NCI-H1694 (cell line): ENCODE measurements at places on chromosomes 3 and 15.

DNA sequence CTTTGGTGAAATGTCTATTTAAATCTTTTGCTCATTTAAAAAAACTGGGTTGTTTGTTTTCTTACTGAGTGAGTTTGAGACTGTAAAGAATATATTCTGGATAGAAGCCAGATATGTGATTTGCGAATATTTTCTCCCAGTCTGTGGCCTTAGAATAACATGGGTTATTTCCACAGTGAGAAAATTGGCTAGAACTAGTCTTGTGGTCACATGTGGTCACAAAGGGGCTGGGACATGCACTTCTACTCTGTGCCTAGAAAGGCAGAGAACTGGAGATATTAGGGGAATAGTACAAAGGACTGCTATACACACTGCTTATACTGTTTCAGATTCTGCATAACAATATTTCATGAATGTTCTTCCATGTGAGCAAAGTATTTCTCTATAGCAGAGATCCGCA lies 79.9 kb upstream of the RGMA start:
- DNase-seq, result no peak

DNA sequence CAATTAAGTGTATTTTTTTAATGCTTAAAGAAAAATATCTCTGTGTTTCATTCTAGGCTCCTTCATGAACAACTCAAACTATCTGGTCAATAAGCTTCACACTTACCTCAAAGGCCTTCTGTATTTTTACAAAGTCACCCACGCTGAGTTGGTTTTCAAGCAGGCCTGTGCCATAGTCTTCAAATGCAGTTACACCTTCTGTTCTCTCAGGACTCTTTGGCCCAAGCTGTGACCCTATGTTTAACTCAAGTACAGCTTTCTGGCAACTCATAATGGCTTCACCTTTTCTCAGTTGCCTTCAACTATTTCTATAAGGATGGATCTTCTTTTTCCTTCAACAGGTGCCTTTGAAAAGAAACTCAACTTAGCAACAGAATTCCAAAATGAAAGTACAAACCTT lies 587 bp downstream of the WDR49 start:
- no peak for DNase-seq

- no peak for DNase-seq
Measured at GRCh38 chr3:126208182-126208581, 27.8 kb upstream of the ALDH1L1 start.

DNA sequence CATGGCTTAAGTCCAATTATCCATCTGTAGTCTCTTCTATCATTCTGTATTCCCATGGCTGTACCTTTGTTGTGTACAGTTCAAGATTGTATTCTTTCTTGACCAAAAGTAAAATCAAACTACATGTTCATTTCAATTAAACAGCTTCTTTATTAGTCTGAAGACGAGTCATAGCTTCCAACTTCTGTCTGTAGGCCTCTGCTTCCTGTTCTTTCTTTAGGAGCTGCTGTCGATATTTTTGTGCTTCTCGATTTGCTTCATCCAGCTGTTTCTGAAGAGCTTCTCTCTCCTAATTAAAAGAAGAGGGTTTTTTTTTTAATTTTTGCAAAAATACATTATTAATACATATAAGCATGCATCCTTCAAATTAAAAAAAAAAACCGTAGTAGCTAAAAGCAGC lies 13.0 kb upstream of the HDC start:
- no peak for DNase-seq

DNA sequence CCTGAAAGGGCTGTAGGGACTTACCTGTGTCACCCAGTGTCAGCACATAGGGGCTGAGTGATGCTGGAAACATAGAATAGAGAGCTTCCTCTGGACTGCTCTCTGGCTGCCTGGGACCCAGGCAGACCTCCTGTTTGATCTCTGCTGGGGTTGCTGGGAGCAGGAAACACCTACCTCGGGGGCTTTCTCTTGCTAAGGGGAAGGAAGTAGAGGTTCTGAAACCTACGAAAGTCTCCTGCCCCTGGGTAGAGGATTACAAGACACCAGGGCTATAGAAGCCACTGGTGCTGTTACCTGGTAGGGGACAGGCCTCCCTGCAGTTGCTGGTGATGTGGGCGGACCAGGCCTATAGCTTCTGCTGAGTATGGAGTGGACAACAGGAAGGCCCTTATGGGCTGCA lies 81.7 kb downstream of the DHX30 start:
- DNase-seq, result no peak

- DNase-seq, result no peak
Measured at GRCh38 chr3:33910031-33910430, 111.6 kb downstream of the PDCD6IP start.

DNA sequence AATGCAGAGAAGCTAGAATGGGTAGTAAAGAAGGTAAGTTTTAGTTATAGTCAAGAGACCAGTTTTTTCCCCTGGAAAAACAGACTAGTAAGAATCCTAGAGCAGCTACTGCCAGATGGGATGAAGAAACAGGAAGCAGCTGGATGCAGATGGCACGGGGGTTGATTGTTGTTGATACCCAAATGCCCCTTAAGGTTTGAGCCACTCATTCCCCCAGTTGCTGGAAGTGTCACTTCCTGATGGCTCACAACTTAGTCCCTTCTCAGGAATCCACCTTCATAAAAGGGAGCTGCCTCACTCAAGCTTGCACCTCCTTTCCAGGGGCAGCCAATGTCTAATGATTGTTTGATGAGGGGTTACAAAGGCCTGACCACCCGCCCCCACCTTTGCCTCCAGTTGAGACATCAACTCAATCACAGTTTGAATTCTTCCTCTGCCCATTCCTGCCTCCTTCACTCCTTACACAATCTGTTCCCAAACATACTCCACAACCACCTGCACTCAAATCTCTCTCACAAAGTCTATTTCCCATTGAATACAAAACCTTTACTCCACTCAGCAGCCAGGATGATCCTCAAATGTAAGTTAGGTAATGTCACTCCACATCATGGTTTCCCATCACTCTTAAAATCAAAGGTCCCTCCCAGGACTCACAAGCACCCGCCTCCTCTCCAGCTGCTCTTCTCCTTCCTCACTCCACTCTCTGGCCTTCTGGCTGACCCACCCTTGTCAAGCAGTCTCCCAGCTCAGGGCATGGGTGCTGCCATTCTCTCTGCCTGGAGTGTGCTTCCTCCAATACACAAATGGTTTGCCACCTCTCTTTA lies 450.1 kb upstream of the THBS1 start:
- DNase-seq, result no peak

DNA sequence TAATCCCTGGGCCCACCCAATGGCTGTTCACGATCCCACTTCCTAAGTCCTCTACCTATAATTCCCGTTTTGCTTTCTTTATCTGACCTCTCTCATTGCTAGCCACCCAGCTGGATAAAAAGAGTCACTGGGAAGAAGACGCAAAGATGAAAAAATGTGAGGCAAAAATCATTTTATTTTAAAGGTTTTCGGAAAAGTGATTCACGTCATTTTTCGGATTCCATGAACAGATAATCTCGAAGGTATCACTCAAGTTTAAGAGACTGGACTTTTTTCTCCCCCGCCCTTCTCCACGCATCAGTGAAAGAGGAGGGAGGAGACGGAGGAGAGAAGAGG lies 266.6 kb downstream of the CGGBP1 start:
- no peak for DNase-seq

DNA sequence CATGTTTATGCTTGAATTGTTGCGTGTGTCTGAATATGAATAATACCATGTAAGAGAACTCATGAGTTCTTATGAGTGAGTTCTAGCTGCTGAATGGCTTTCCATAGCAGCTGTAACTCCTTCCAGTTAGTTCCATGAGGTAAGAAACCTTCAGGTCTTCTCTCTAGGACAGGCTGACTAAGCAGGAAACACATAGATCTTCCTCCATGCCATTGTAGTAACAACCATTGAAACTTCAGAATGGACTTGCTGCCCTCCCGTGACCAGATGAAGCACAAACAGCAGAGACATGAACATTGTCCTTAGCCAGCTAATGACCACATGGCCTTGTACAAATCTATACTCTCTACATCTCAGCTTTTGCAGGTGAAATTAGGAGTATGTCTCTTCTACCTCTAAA lies 200.0 kb downstream of the ZNF385D start:
- no peak for DNase-seq

- DNase-seq, result no peak
Measured at GRCh38 chr15:86863226-86863915, 783.7 kb downstream of the AGBL1 start.

GRCh38 chr15:28004143-28005003 lies 94.7 kb downstream of the OCA2 start:
- no peak for DNase-seq

DNA sequence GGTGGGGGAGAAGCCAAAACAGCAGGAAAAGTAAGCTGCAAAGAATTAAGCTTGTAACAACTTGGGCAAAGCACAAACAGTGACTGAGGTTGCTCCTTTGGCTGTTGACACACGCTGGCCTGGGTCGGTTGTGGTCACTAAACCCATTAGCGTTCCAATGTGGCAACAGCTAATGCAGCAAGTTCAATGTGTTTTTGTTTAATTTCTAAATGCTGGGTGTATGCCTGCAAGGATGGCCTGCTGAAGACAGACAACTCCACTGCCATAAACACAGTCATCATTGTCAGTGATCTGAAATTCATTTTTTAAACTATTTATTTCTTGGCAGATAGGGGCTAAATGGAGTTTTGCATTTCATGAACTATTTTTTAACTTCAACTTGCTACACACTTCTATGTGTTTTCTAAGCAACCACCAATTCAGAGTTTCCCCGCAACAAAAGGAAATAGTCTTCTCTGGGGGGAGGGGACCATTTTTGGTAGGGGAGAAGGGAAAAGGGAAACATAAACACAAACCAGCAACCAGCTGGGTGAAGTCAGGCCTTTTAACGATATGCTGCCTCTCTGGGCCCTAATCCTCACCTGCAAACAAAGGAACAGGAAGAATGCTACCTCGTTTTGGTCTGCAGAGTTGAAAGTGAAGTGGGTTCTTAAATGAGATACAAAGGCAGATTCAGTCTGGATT lies 34.8 kb upstream of the WNT5A start:
- DNase-seq, result no peak

DNA sequence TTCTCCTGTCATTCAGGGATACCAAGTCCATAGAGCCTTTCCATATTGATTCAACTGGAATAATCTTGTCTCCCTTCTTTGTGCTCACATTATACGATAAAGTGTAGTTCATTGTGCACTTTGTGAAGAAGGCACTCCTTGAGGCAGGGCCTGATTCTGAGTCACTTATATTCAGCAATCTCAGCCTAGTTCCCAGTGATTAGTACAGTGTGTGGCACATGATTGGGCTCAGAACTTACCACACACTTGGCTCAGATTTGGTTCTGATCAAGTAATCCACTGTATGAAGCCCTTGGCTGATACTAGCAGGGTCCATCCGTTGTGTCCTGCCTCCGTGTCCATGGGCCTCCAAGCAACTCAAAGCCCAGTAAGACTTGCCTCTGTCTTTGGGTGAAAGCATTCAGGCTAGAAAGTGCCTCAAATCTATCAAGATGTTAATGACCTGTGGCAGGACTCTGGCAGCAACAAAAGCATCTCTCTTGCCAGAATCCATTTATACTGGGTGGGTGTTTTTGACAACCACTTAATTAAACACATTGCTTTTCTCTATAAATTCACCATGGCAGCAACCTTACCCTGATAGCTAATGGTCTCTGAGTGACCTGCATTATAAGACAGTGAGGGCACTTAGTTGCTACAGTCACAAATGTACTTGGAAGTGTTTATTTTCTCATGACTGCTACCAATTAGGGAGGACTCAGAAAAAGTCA lies 51.3 kb downstream of the TPRG1 start:
- no peak for DNase-seq

DNA sequence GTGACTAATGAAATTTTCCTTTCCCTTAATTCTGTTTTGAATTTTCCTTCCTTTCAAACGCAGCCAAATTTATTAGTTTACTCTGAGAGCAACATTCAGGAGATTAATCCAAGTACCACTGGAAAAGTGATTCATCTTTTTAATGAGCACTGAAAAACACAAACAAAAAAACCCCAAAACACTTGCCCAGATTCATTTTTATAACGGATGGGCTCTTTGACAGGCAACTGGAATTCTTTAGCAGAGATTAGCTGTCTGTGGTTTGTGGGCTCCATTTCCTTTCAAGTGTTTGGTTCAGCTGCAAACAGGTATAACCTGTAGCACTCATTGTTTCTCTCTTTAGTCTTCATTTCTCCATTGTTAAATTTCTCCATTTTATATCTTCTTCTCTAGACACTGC lies 3.1 kb upstream of the POLR2M start:
- DNase-seq, result no peak

DNA sequence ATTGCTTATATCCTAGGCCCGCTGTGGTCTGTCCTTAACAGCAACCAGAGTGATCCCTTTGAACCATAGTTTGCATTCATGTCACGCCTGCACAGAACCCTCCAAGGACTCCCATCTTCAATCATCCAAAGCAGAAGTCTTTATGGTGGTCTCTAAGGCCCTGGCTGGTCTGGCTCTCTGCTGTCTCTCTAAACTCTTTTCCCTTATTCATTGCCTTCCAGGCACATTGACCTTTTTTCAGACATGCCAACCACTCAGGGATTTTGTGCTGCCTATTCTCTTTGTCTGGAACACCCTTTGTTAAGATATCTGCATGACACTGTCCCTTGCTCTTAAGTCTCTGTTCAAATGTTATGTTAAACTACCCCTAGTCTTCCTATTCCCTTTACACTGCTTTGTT lies 21.9 kb upstream of the ZBTB47 start:
- DNase-seq, result no peak

GRCh38 chr3:189780546-189781270 lies 149.5 kb downstream of the TP63 start:
- DNase-seq, result no peak

GRCh38 chr15:88178631-88179030 lies 77.9 kb downstream of the NTRK3 start:
- DNase-seq, result no peak

GRCh38 chr3:1072041-1072440 lies 20.8 kb upstream of the CNTN6 start:
- no peak for DNase-seq

- DNase-seq, result no peak
Measured at GRCh38 chr15:96914081-96914480, 583.6 kb downstream of the NR2F2 start.
